Ureter (tissue), 1 donor: ENCODE measurements at places on chromosomes 6 and 20.

DNA sequence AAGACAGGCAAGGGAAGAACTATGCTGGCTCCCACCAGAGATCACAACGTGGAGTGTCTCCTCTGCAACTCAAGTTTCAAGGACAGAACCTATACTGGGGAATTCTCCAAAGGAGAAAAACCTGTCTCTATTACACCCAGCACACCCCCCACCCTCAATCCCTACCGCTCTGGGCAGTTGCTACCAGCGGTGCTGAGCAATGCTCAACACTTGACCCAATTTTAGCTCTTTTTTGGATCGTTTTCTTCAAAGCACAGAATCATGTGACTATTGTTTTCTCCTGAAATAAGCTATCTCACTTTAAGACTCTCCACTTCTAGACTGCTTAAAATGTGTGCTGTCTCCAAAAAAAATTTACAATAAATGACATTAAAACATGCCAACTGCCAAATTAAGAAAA, 23.3 kb downstream of the MAP7 start:
- DNase-seq = no peak

GRCh38 chr6:170454512-170455285, 98.4 kb downstream of the PSMB1 start:
- DNase-seq = no peak

GRCh38 chr20:34583544-34583943, 25.0 kb downstream of the MAP1LC3A start:
- no peak for DNase-seq

DNA sequence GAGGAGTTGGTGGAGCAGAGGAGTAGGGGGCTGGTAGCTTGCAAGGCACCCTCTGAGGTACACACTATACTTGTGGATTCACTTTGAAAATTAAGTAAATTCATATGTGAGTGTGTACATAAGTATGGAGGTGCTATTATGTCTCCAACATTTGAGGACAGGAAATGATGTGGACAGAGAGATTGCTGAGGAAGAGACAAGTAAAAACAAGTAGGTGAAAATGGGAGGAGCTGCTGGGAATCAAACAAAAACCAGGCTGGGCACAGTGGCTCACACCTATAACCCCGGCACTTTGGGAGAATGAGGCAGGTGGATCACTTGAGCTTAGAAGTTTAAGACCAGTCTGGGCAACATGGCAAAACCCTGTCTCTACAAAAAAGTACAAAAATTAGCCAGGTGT, 69.2 kb upstream of the LYRM2 start:
- no peak for DNase-seq

DNA sequence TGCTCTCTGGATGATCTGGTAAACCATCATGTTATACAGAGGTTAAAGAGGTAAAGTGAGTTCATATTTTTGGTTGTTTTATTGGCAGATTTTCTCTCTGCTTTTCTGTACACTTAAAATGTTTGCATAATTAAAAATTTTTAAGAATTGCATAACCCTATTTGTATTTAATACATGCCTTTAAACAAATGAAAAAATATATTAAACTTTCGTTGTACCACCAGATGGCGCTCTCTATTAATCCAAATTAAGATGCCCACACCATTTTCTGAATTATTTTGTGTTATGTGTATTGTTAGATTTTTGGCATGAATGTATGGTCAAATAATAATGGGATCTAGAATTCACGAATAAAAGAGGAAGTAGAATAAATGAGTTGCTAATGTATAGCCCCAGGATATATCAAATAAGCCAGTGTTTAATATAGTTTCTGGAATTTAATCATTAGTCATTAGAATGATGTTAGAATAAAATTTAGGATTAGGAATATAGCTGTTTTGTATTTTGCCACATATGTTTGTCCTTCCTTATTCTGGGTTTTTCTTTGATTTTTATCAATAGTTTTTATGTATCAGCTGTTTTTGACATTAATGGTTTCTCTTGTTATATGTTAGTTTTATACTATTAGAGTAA, 38.9 kb downstream of the SMAP1 start:
- DNase-seq = no peak

DNA sequence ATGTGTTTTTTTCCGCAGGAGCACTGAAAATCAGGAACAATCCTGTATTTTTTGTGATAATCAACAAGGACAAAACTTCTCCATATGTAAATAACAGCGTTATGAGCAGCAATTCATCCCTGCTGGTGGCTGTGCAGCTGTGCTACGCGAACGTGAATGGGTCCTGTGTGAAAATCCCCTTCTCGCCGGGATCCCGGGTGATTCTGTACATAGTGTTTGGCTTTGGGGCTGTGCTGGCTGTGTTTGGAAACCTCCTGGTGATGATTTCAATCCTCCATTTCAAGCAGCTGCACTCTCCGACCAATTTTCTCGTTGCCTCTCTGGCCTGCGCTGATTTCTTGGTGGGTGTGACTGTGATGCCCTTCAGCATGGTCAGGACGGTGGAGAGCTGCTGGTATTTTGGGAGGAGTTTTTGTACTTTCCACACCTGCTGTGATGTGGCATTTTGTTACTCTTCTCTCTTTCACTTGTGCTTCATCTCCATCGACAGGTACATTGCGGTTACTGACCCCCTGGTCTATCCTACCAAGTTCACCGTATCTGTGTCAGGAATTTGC, at the start of gene TAAR6:
Gene TAAR6, plus strand, starts transcription at position 102 of the 557 bp plus-strand sequence. Its CDS starts 0 bp downstream, at position 102.
- DNase-seq = no peak

DNA sequence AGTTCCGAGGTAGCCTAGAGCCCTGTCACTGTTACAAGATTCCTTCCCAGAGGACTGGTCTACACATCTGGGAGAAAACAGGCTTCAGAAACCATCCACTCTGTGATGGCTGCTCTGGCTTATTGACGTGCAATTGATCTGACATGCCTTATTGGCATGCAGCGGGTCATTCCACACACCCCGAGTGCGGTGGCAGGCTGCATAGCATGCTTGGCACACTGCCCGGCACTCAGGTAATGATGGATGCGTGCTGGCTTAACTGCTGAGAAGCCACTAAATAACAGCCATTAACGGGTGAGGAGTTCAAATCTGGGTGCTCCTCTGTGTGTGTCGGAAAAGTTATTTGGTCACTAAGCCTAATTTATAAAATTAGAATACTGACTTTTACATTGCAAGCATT, 67.9 kb upstream of the CDH4 start:
- no peak for DNase-seq

GRCh38 chr6:117555262-117555849, 47.0 kb downstream of the GOPC start:
- no peak for DNase-seq
